ENCODE measurements at places on chromosomes 4 and X. TPM values are rescaled to one million over a fixed set of nuclear protein-coding genes. Genes with fewer than 3 reads are reported as not detected.

CCDC110 gene
- 0.44 TPM for total RNA-seq

ADAM29 gene
- total RNA-seq, result not detected

TRPC3 gene
- not detected for total RNA-seq

DNA sequence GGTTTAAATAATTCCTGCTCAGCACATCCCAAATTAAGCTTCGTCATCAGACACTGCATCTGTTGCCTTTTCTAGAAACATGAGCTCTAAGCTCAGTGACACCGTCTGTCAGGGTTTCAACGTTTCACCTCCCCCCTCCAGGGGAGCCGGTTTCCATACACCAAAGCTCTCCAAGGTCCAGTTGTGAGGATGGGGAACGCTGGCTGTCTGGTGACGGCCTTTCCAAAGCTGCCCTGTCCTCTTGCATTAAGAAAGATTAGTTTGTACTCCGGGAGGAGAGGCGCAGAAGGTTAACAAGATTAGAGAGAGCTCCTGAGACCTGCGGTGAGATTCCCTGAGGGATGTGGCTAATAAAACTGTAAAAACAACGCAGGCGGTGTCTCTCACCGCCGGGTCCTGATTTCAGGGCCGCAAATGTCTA lies 43.2 kb downstream of the ASMT start:
- no peak for DNase-seq

GPR50 gene
- not detected for total RNA-seq

DNA sequence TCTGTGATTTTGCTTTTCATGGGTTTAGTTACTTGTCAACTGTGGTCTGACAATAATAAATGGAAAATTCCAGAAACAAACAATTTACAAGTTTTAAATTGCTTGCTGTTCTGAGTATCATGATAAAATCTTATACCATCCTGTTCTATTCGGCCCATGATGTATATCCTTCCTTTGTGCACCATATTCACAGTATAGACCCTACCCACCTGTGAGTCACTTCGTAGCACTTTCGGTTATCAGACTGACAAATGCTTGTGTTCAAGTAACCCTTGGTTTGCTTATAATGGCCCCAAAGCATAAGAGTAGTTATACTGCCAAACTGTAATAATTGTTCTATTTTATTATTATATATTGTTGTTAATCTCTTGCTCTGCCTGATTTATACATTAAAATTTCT lies 1183.4 kb upstream of the PCDH7 start:
- no peak for DNase-seq

DNA sequence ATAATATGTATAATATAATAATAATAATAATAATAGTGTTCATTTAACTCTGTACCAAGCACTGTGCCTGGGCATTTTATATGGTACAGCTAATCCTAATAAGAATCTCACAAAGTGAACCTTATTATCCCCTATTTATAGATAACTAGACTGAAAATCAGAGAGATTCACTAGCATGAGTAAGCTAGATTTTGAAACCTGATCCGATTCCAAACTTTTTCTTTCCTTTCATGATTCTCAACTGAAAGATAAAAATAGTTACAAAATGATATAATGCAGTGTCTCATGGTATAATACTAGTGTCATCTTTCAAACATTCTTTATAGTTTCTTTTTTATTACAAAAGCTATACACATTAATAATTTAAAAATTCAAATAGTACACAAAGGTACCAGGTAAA lies 55.9 kb upstream of the RNF128 start:
- DNase-seq, result no peak

- peak; percentile 17 for DNase-seq
Observed at GRCh38 chrX:11908371-11908770, 150.3 kb downstream of the MSL3 start.

GRCh38 chr4:184763150-184763780 lies 29.4 kb upstream of the CENPU start:
- DNase-seq, result no peak

GRCh38 chr4:105714071-105714521 lies 5.5 kb downstream of the GSTCD start:
- DNase-seq, result no peak

- DNase-seq, result no peak
Observed at GRCh38 chr4:143502231-143502630, 11.3 kb upstream of the SMARCA5 start.

GRCh38 chrX:53283099-53283498 lies 1.7 kb upstream of the IQSEC2 start:
- DNase-seq, result no peak

DNA sequence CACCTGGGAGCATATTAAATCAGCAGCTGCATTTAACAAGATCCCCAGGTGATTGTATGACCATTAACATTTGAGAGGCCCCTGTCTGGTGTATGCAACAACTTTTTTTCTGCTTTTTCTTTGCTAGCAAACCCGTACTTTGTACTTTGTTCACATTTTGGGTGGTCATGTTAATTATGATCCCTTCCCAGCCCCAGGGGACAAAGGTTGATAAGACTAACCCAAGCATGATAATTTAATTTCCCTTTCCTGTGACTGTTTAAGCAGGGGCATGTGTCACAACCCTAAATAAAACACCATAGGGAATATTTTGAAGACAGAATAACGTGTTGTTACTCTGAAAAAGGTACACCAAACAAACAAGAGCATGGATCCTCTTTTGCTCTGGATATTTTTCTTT lies 332.0 kb downstream of the PCDH18 start:
- no peak for DNase-seq
